ENCODE measurements at places on chromosomes 4 and X.

DNA sequence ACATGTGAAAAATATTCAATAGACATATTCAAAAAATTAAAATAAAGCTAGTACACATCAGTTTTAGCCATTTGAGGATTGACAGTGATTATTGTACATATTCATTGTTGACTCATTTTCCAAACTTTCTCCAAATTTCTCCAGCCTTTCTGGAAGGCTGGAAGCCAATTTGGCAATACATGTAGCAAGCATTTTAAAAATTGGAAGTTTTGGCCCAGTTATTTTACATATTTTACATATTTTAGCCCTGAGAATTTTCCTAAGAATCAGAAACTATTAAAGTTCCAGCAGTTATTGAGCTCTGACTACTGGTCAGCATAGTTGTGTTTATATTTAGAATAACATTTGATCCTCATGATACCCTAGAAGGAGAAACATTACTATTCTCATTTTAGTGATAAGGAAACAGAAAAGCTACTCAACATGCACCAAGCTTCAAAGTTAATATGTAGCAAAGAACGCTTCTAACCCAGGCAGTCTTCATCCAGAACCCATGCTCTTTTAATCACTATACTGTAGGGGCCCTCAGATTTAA, 3.2 kb downstream of the CABS1 start:
- no peak for DNase-seq

DNA sequence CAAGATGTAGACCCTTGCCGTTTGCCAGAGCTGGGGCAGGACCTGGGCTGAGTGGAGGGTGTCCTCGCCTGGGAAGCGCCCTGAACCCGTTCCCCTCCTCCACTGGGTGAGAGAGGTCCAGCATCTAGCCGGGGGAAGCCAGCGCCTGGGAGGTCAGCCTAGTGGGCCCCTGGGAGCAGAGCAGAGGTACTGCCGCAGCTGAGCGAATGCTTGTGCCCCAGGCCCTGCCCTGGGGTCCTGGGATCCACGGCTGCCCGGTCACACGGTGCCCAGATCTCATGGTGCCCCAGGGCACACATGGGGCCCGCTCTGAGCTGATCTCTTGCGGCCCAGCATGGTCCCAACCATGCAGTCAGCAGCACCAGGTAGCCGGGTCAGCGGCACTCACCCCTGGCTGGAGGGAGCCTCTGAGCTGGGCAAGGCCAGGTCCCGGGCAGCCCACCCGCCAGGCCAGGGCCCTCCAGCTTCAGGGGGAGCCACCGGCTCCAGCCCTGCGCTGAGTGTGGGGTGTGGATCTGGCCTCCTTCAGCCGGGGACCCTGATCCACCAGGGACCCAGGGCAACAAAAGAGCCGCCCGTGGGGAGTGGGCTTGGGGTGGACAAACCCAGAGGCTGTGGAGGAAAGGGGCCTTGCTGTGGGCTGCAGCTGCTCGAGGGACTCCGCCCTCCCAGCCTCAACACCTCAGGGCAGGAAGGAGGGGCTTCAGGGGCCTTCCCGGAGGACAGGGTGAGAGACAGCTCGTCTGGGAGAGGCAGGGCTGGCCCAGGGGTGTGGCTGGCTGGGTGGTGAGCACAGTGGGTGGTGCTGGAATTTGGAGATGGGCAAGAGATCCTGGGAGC, 4.1 kb upstream of the CPLX1 start:
- no peak for DNase-seq

DNA sequence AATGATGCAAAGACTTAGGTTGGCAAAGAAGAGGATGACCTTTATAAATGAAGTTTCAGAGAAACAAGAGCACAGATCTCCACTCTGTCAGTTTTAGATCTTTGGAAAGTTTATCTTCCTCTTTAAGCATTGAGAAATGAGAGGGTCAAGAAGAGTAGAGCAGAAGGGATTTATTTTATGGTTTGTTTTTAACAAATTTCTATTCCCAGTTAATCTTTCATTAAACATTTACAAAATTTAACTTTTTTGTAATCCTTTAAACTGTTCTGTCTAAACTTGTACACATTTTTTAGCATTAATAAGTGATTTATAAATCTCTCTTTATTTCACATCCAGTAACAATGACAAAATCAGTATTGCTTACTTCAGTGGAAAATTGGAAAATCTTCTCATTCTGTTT, 875.0 kb upstream of the IGFBP7 start:
- no peak for DNase-seq

DNA sequence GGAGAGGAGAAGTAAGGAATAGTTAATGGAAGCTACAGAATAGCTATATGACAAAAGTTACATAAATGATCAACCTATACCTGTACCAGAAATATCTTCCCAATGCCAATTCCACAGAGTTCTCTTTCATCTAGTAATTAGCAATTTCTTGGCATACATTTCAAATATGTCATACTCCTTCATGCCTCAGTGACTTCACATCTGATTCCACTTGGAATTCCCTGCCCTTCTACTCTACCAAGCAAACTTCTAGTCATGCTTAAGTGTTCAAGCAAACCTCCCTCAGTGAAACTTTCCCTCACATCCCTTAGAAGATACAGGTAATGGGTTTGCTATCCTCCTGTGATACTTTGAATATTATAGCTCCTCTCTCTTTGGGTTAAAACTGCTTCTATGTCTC, 127.1 kb downstream of the KLHL13 start:
- no peak for DNase-seq

GRCh38 chrX:101359966-101360365, 11.4 kb upstream of the TIMM8A start:
- DNase-seq, result no peak

- DNase-seq, result no peak
These were observed 102.5 kb downstream of the DDIT4L start for GRCh38 chr4:100087743-100088142.

- no peak for DNase-seq
These were observed 316.8 kb downstream of the NAF1 start for GRCh38 chr4:162849937-162850336.

GRCh38 chrX:68945081-68945602, 116.3 kb downstream of the EFNB1 start:
- no peak for DNase-seq

GRCh38 chr4:4555916-4556315, 14.1 kb upstream of the STX18 start:
- no peak for DNase-seq

DNA sequence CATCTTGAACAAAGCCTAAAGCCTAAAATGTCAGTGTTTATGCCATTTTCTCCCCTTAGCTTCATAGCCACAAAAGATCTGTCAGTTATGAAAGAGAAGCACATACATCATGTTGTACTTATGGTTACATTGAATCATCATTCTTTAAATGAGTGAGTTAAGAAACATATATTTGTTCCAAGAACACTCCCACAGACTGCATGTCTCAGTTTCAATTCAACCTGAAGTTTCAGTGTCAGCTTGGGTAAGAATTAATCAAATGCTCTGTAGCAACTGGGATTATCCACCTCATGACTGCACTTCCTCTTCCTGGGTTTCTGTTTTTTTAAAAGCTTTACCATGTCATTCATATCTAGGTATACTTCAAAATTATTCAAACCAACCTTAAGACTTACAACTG, 3.9 kb upstream of the TMPRSS11B start:
- no peak for DNase-seq

GRCh38 chr4:36308150-36308549, 26.7 kb downstream of the DTHD1 start:
- no peak for DNase-seq

- no peak for DNase-seq
These were observed 171.4 kb upstream of the ANXA3 start for GRCh38 chr4:78379991-78380729.

- DNase-seq, result no peak
These were observed 33.4 kb upstream of the KLHL34 start for GRCh38 chrX:21691512-21692018.

- DNase-seq, result no peak
These were observed 82.8 kb downstream of the PPP4R3C start for GRCh38 chrX:27380163-27380845.

DNA sequence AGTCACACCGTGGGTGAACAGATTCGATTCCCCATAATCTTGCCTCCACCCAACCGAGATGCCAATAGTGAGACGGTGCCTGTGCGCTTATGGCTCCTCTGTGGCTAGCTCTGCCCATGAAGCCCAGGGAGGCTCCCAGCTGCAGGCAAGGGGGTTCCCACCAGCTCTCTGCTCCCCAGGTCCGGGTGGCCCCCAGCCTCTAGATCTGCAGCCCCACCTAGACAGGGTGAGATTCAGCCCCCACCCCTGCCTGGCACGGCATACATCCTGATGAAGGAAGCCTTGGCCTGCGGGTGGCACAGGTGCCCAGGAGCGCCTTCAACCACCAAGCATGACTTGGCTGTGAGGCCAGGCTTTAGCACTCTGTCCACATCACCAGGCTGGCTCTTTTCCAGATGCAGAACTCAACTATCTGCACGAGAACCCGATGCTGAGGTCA, 40.6 kb downstream of the WDR1 start:
- DNase-seq, result no peak

GRCh38 chr4:98873059-98873458, 55.9 kb downstream of the EIF4E start:
- DNase-seq, result no peak

DNA sequence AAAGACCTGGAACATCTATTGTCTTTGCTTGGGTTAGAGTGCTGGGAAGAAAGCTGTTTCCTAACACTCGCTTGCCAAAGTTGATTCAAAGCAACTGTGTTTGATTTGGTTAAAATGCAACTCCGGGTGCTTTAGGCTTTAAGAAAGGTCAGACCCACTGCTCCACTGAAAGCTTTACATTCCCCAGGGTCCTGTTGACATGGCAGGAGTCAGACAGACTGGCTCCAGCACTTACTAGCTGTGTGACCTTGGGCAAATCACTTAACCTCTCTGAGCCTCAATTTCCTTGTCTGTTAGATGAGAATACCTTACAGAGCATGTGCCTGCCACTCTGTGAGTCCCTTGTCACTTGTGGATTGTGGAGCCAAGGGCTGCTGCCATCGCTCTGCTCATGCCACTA, 39.0 kb downstream of the DGKK start:
- DNase-seq, result no peak

GRCh38 chr4:1666391-1666790, 17.7 kb downstream of the FAM53A start:
- no peak for DNase-seq

DNA sequence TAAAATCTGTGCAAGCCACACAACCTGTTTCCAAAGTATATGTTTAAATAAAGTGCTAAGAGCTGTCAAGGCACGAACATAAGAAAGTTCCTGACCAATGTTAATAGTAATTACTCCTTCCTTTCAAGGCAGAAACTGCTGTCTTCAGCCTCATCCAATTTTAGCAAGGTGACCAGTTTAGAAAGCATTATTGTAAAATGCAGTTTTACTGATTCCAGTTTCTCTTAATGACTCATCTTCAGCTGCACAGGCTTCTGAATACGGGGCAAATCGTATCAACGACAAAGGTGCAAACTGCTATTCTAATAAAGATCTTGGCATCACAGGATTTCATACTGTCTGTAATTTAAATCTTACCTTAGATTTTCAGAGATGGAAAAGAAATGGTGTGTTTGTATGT, 87.5 kb downstream of the PPP3CA start:
- DNase-seq, result no peak

- DNase-seq, result no peak
These were observed 13.9 kb downstream of the MAMLD1 start for GRCh38 chrX:150377005-150377404.

- no peak for DNase-seq
These were observed 451.5 kb downstream of the PCDH11X start for GRCh38 chrX:92230628-92231027.

DNA sequence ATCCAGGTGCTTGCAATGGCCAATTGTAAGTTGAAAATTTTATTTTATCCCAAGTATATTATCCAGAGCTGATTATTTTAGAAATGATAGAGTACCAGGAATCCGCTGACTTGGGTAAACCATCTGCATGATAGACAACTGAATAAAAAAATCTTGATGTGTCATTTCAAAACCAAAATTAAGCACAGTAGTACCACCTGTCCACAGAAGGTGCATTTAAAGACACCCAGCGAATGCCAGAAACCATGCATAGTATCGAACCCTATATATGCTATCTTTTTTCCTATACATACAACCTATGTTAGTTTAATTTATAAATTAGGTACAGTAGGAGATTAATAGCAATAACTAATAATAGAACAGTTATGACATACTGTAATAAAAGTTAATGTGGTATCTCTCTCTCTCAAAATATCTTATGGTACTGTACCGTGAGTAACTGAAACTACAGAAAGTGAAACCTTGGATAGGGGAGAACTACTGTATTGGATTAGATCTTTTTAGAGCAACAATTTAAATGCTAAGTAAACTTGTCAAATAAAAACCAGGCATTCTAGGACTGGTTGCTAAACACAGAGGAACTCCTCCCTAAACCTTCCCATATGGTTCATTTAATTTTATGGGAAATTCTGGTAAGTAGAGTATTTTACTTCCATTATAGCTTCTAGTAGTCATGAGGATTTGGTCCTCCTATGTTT, 6.2 kb downstream of the NEIL3 start:
- no peak for DNase-seq

GRCh38 chr4:6451309-6451708, 21.1 kb downstream of the PPP2R2C start:
- DNase-seq, result no peak

DNA sequence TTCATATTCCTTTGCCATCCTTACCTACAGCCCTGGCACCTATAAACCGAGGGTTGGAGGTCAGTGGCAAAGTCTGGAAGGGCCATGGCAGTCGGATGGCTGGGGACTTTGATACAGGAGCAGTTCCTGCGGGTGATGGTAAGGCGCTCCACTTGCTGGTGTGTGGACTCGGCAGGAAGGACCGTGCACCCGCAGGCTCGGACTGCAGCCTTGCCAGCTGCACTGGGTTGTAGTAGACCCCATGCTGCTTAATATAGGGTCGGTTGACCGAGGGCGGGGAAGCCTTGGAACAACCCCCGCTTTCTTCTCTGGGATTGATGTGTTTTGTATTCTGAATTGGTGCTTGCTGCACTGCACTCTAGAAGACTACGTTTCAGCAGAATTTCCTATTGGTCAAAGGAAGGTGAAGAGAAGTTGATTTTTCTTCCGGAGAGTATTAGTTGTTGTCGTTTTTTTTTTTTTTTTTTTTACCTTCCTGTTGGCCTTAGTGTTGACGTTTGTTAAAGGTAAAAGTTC, 638 bp downstream of the BLTP1 start:
- peak; percentile 42 for DNase-seq

DNA sequence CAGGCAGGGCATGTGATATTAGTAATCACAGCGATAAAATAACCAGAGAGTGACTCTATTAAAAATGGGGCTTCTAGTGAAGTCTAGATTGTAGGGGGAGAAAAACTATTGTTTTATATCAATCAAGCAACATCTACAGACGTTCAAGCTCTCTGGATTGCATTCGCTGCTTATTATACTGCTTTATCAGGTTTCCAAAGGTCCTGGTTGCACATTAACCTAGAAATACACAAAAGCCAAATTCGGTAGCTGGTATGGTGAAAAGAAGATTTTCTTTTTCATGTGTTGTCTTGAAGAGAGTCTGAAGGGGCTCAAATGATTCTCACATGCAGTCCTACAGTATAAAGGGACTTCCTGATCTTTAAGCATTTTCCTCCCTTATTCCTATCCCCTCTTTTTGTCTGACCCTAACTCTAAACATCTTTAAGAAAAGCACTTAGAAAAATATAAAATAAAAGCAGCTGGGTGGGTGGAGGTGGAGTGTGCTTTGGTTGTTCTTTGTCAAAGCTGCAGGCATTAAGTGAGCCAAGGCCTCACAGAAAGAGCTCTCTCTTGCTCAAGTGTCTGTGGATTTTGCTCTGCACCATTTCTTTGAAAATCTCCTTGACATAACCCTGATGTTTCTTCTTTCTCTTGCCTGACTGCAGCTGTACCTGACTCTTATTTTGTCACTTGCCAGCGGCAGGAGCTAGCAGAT, 46.1 kb downstream of the MID1IP1 start:
- no peak for DNase-seq

GRCh38 chr4:179751669-179752068, 2309.4 kb upstream of the AGA start:
- DNase-seq, result no peak

- no peak for DNase-seq
These were observed 11.4 kb downstream of the L1CAM start for GRCh38 chrX:153874366-153875125.

All from endothelial cell (in vitro differentiated cells).